AG08396 (cell line): ENCODE measurements at places on chromosomes 4 and X.

GRCh38 chr4:12723849-12724447, 760.2 kb downstream of the RAB28 start:
- no peak for DNase-seq

DNA sequence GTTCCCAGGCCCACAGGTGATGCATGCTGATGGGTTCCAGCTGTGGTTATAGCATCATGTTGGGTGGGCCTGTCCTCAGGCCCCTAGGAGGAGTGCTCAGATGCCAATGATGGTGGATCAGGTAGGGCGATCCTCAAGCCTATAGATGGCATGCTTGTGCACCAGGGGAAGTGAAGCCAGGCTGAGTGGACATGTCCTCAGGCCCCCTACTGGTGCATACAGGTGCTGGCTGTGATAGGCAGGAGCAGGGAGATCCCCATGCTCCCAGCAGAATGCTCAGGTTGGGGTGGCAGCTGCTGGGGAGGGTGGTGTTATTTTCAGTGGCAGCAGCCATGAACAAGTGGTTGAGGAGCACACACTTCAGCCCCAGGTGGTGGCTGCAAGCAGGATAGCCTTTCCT, 96.0 kb downstream of the SMARCA1 start:
- no peak for DNase-seq

GRCh38 chr4:5964030-5964429, 54.2 kb downstream of the C4orf50 start:
- no peak for DNase-seq

DNA sequence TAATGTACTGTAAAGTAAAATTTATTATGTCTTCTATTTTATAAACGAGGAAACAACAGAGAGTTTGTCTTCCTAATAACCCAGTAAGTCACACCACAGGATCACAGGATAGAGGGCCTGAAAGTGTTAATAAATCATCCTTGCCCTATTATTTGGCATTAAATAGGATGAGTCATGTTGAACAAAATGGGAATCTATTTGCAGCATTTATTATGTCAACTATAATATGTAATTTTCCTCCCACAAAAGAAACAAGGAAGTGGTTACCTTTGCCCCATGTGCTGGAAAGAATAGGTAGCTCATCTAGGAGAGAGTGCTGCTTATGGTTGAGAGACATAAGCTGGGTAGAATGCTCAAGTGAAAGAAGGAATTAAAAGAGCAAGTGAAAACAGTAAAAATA, 237.6 kb upstream of the NDST3 start:
- DNase-seq = no peak

- peak; percentile 41 for DNase-seq
Measured at GRCh38 chrX:110087485-110088356, 84.8 kb downstream of the TMEM164 start.

GRCh38 chrX:103674531-103675454, 11.7 kb downstream of the MORF4L2 start:
- DNase-seq = no peak

DNA sequence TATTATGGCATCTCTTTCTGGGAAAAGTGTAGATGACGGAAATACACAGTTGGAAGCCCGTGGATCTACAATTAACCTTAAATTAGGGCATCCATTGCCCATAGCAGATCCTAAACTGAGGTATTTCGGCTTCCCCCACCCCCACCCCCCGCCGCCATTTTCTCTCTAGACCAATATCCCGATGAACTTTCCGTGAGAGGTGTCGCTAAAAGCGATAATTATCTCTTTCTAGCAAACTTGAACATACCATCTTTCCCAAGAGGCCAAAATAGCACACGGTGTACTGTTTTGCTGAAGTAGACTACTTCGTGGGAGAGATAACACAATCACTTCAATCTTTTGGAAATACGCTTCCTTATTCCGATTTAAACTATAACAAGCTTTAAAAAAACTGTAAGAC, 554 bp downstream of the KLHL15 start:
- peak; percentile 27 for DNase-seq

DNA sequence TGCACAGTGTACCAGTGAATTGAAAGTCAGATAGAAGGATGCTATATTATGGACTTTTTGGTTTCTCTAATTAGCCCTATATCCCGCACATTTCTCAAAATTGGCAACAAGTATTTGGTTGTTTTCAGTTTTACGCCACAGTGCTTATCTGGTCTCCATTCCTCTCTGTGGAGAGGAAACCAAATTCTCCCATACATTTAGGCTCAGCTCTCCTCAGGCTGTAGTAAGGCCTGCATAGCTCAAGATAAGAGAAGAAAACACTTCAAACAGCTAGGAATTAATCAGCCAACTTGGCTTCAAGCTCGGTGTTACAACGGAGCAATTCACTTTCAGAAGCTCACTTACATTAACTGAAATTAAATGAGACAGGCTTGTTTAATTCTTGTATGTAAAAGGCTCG, 263.2 kb downstream of the PDHA2 start:
- no peak for DNase-seq

GRCh38 chr4:183636503-183636902, 22.5 kb downstream of the RWDD4 start:
- no peak for DNase-seq

- DNase-seq = no peak
Measured at GRCh38 chrX:115709039-115709438, 148.1 kb downstream of the PLS3 start.

DNA sequence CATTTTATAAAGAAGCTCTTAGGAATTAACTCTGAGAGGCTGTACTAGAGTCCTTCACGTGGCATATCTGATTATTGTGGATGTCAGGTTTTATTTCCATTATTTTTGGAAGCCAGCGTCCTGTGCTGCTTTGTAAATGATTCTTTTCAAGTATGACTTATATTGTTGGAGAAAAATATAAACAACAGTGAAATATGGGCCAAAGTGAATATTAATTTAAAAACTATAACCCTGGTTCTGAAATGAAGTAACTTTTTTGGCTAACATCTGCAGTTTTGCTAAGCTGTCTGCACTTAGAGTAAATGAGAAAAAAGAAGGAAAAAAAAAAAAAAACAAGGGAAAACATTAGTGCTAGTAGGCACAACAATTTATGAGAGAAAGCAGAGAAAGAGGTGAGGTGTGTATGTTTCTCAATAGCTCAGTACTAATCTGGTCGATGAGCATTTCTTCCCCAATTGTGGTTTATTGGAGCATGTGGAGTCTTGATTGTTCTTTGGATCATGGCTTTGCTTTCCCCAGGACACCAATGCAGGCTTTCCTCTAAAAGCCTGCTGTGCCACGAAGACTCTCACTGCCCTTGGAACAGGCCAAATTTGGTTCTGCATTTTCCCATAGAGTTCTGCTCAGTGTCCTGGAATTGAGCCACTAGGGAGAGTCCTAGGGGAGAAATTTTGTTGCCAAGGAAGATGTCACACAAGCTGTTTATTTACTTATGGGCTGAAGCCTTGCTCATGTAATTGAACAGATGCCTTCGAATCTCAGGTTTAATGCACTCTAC, 273.3 kb downstream of the DKK2 start:
- DNase-seq = no peak

GRCh38 chr4:123526511-123526910, 129.9 kb downstream of the SPRY1 start:
- no peak for DNase-seq

DNA sequence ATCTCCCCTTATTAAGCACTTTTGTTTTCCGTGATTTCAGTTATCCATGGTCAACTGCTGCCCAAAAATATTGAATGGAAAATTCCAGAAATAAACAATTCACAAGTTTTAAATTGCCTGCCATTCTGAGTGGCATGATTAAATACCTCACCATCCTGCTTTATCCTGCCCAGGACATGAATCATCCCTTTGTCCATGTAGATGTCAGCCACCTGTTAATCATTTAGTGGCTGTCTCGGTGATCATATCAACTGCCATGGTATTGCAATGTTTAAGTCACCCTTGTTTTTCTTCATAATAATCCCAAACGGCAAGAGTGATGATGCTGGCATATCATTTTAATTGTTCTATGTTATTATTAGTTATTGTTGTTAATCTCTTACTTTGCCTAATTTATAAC, 79.8 kb upstream of the LHFPL1 start:
- no peak for DNase-seq

- no peak for DNase-seq
Measured at GRCh38 chr4:156798438-156798837, 173.2 kb downstream of the PDGFC start.

DNA sequence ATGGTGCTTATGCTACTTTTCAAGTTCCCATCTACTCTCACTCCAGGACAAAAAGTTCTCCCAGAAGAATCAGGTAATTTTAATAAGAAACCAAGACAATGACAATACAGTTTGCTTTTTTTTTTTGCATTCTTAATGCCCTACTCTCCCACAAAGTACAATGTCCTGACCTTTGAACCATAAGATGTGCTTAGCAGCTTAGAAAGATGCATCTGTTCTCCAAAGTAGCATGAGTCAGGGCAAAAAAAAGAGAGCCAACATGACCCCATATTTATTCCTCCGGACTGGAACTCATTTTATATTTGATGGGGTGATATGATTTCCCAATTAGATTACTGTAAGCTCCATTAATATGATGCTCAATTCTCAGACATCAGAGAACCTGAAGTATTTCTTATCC, 16.5 kb upstream of the PDCL2 start:
- DNase-seq = no peak

GRCh38 chrX:13994104-13994503, 35.6 kb downstream of the GEMIN8 start:
- DNase-seq = no peak

DNA sequence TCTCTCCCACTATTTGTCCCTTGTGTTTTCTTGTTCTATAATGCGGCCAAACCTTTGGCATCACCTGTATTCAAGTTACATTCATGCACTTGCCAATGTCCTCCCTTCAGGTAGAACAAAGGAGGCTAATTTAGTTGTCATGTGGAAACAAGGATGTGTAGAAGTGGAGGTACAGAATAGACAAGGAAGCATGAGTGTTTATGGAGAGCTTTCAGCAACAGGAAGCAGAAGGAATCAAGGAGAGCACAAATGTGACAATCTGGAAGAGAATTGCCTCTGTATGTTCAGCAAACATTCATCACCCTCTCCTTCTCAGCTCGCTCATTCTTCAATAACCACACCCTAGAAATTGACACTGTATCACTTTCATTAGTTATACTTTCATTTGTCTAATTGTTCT, 103.4 kb downstream of the SLC7A11 start:
- DNase-seq = no peak

- DNase-seq = no peak
Measured at GRCh38 chr4:163165217-163166017, 1.3 kb downstream of the NAF1 start.

- DNase-seq = no peak
Measured at GRCh38 chr4:42330002-42330592, 67.2 kb upstream of the SHISA3 start.

GRCh38 chrX:51931566-51932150, 38.2 kb downstream of the MAGED1 start:
- no peak for DNase-seq

GRCh38 chr4:176837169-176837895, 44.6 kb upstream of the VEGFC start:
- no peak for DNase-seq

- DNase-seq = no peak
Measured at GRCh38 chr4:104138116-104138515, 356.6 kb downstream of the CXXC4 start.

- DNase-seq = no peak
Measured at GRCh38 chr4:33923469-33923868, 2320.8 kb downstream of the ARAP2 start.

- DNase-seq = no peak
Measured at GRCh38 chrX:113586281-113586898, 745.8 kb upstream of the AMOT start.

DNA sequence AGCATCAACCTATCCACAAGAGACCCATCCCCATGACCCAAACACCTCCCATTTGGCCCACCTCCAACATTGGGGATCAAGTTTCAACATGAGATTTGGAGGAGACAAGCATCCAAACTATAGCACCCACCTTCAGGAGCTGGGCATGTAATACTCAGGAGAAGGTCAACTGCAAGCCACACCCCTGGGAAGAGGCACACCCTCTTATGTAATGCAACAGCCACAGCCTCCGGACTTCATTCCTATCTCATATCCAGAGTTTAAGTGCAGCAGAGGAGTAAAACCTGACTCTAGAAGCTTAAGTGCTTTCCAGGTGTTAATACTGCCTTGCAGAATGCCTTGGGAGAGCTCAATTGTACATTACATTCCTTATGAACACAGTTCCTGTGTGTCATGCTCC, 197.4 kb downstream of the PTTG2 start:
- no peak for DNase-seq

- peak; percentile 28 for DNase-seq
Measured at GRCh38 chr4:39706334-39706733, 8.4 kb downstream of the UBE2K start.

DNA sequence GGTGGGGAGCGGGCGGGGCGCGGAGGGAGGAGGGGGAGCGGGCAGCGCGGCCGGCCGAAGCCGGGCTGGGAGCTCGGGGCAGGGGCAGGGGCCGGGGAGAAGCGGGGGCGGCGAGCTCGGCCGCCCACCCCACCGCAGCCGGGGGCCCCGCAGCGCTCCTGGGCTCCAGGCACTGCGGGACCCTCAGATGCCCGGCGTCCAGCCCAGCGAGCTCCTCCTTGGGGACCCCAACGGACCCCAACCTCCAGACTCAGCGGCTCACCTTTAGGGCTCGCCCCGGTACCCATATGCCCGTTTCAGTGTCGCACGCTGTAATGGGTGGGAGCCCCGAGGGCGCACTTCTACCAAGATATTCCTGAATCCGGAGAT, 357 bp upstream of the ADGRG2 start:
- no peak for DNase-seq

DNA sequence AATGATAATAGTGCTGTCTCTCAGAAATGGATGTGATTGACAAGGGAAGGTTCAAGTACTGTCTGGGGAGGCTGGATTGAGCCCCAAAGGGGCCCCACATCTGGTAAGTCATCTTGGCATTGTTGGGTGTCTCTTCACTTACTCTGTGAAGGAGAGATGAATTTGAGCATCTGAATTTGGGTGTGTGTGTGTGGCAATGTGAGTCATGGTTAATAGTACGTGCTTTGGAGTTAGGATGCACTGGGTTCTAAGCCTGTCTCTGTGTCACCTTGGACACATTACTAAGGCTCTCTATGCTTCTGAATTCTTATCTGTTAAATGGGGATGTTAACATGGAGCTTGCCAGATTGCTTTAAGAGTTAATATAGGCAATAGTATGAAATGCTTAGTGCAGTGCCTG, 80.4 kb downstream of the FRAS1 start:
- DNase-seq = no peak

DNA sequence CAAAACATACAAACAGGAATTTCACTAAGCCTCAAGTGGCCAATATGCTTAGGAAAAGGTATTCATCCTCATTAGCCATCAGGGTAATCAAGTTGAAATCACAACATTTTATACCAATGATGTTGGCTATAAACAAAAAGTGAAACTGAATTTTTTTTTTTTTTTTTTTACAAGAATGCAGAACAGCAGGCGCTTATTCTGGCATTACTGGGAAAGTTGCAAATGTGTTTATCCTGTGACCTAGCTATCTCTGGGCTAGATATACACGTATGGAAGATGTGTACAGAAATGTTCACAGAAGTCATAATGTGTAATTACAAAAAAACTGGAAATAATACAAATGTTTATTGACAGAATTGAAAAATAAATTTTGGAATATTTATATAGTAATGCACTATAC, 1430.4 kb upstream of the TENM3 start:
- no peak for DNase-seq
